ENCODE measurements at places on chromosomes 7 and 10. TPM values are rescaled to one million over a fixed set of nuclear protein-coding genes. Genes with fewer than 3 reads are reported as not detected.
A peak's percentile ranks its signal among the peaks of the same experiment; 100 is the strongest.

GRCh38 chr10:78991187-78991586 is 77.6 kb upstream of the ZMIZ1 start:
- DNase-seq = no peak

DNA sequence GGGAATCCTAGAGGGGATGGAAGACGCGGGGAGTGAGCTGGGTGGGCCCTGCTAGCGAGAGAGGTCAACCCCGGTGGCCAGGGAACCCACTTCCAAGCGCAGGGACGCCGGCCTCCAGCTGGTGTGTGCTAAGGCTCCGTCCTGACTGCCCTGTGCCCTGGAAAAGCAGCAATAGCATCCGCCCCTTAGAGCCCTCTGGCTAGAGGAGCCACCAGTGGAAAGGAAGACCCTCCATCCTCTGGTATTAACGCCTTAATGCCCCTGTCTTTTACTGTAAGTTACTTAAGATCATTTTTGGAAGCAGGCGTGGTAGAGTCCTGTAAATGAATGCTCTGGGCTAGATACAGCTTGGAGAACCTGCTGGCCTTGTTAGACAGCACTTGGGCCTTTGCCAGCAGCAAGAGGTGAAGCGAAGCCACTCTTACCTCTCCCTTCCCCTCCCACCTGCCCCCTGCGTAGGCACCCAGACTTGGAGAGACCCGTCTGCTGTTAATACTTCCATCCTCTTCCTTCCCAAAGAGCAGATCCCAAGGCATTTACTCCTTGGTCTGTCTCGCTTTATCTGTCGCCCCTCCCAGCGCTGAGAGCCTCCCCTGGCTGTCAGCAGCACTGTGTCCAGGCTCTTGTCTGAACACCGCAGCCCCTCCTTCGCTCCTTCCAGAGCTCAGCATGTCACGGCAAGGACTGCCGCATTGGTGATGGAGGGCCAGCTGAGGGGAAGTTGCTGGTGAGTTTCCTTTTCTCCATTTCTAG is 4.6 kb downstream of the REPIN1 start:
- peak; percentile 65 for DNase-seq

UNCX gene
- total RNA-seq = not detected

DNA sequence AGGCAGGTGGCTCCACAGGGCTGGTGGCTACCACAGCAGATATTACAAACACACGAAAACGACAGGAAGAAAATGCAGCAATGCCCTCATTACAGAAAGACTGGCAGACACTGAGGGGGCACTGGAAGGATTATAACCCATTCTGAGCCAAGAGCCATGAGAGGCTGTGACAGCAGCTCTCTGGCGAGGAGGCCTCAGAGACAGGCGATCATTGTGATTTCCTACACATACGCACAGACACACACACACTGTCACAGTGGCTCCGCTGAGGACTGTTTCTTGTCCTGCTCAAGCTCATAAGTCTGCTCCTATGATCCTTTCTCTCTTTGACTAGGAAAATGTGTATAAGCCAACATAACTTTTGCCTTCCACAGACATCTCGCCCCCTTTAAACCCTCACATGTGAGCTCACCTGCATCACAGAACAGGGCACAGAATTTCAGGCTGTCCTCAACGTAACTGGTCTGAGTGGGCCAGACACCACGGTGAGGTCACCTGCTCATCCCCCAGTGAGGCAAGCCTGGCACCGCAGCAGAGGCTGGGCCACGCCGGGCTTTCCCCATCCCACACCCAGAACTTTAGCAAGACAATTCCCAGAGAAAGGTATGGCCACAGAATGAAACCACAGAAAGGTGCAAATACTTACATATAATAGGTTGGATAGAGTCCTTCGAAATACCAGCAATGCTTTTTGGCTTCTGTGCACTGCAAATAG is 51.7 kb downstream of the VOPP1 start:
- DNase-seq = no peak

DNA sequence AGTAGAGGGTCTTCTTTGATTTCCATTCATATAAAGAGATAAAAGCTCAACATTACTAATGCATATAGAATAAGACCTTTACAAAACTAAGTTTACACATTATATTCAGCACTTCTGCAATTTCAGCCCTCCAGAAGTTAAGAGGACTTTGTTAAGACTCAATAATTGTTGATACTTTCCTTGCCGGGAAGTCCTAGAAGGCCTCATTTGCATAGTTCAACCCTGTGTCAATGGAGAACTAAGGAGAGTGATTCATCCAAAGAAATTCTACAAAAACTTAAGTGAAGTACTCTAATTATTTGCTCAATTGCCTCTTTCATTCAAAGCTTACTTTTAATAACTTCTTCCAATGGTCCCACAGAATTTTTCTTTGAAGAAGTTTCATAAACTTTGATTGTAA is 1060.3 kb upstream of the CELF2 start:
- DNase-seq = no peak
